ENCODE measurements at places on chromosomes 7 and 10.

- DNase-seq: peak; percentile 52
These were observed at the start of gene C10orf67 for GRCh38 chr10:23344241-23344841. Gene C10orf67 (minus strand): TSS chr10:23344797. CDS start chr10:23344774, 23 bp downstream.

DNA sequence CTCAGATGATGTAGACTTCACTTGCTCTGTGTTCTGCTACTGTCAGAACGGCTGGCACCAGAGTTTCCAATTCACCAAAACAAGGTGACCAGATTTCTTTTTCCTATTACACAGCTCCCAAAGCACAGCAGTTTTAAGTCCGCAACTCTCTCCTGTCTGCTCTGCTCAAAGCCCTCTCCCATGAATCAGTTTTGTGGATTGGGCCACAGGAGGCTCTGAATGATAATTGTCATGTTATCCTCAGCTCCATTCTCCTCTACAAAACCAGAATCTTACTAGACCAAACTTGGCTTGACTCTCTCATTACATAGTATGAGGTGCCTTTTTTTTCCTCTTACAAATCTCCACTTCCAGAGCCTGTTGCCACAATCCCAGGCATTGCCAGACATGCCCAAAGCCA, 223.5 kb downstream of the SNX13 start:
- DNase-seq: no peak

GRCh38 chr10:52378124-52378523, 64.0 kb downstream of the DKK1 start:
- no peak for DNase-seq

- DNase-seq: peak; percentile 57
These were observed 59.8 kb upstream of the ADAM12 start for GRCh38 chr10:126448091-126448490.

DNA sequence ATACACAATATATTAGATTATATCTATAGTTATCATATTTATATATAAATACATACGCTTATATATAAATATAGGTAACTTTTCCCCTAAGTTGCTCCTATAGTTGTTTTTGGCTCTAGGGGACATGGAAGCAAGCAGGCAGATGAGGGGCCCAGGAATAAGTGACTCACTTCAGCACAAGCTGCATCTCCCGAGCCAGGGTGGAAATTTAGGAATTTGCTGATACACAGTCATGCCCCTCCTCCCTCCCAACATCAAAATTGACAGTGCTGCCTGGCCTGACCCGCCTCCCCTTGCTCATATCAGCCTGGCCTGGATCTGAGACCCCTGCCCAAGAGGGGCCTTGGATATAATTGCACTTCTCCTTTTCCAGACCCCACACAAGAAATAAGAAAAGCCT, 33.8 kb downstream of the MKI67 start:
- no peak for DNase-seq

DNA sequence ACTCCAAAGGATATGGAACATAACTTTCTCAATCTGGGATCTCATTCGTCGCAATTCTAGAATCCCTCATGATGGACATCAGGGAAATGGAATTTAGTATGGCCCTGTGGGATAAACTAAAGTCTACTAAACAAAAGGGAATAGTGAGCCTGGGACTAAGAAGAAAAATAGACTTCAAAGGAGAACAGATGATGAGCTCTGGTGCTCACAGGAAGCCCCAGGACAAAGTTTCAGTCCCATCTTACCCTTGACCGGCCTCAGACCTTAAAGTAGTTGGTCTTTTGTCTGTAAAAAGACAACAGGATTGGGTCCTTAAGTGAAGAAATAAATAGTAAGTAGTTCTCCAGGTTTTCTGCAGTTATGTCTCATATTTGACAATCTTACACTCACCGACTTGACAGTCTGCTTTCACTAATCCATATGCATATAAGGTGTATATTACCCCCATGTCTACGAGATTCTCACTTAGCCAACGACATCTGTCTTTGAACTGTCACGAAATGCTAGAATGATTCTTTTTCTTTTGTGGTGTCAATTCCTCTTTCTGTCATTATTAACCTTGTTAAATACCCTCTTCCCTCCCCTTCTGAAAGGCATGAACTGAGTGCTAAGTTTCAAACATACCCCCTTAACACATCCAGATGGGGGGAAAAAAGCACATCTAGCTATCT, 10.9 kb upstream of the IKZF1 start:
- no peak for DNase-seq

DNA sequence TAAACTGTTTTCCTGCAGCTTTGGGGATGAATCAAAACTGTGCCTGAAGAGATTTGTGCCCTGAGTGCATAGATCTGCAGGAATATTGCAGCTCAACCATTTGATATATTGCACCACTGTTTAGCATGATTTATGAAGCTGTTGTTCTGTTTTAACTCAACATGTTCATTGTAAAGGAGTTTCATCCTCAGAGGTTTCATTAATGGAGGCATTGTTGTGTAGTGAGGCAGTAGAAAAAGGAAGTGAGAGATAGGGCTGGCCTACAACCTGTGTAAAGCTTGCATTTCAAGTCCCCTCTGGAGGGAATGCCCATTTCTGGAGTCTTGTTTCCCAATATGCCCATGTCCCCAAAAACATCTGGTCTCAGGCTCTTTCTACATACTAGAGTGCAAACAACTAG, 67.5 kb downstream of the DNAJC12 start:
- no peak for DNase-seq

GRCh38 chr10:115023715-115024114, 69.5 kb upstream of the ATRNL1 start:
- no peak for DNase-seq

- DNase-seq: no peak
These were observed 33.3 kb upstream of the MAT1A start for GRCh38 chr10:80322711-80323110.

DNA sequence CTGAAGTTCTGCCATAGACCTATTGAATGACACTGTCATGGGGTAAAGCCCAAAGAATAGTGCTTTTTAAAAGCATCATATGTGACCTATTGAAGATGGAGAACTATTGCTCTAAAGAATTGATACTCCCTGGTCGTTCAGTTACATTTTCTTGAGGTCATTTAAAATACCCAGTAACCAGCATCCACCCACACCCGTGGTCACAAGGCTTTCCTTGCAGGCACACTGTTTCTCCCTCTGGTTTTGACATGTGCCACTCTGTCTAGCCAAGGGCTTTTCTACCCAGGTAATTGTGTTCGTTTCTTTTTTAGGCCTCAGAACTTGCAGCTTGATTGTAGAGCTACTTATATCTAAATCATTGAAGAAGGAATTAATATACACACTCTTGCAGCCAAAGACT, 68.3 kb upstream of the LYZL2 start:
- DNase-seq: no peak

GRCh38 chr7:34236057-34236456, 330.7 kb downstream of the BMPER start:
- DNase-seq: no peak

GRCh38 chr7:138287549-138287948, 172.5 kb upstream of the TRIM24 start:
- DNase-seq: no peak

DNA sequence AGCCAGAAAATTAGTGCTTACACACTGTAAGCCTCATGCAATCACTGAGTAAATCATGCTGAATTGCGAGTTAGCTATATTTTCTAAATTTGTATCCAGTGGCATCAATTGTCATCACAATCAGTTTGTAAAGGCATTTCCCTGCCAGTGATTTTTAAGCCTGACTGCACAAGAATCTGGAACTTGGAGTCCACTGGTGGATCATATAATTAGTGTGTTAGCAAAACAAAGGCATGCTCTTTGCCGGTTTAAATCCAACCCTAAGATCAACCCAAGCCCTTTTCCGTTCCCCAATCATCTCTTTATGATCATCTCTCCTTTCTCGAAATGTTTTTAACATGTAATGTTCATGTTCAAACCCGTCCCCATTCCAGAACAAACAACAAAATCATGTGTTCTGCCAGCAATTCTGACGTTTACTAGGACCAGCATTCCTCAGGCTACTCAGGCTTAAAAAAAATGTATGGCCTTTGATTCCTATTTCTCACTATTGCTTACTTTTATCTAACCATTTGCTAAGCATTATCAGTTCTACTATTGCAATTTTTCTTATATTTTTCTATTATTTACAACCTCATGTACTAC, 649.2 kb downstream of the SORCS1 start:
- peak; percentile 59 for DNase-seq

DNA sequence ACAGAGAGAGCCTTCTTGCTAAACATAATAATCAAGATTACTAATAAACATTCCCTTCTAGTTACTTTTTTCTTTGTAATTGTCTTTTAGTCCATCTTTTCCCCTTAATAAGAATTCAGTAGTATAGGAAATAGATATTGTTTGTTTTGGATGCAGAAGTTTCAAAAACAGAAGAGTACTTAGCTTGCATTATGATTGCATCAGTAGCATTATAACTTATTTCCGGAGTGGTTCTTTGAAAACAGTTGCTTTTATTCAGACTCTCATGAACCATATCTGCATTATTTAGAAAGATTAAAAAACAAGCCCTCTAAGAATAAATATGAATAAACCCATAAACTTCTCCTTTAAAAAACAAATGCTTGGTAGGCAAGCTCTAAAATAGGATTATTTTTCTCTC, 34.0 kb upstream of the DKK1 start:
- DNase-seq: peak; percentile 67

DNA sequence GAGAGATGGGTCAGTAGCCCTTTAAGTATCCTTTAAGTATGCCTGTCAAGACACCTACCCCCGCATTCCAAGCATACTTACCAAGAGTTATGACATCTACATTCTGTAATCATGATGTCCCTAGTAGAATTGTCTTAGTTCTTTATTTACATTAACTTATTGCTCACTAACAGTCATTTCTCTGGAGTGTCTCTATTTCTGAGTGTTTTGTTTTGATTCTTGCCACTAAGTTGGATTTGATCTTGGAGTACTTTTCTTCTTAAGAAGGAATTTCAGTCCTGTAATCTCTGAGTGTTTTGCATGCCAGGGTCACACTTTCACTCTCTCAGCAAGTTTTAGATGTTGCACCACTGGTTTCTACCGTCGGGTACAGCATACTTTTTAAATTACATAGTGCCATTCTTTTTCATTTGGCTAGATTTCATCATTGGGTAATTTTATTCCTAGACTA, 1053.9 kb downstream of the KCNMA1 start:
- peak; percentile 93 for DNase-seq

GRCh38 chr7:19754521-19755116, 18.8 kb downstream of the TMEM196 start:
- peak; percentile 65 for DNase-seq

DNA sequence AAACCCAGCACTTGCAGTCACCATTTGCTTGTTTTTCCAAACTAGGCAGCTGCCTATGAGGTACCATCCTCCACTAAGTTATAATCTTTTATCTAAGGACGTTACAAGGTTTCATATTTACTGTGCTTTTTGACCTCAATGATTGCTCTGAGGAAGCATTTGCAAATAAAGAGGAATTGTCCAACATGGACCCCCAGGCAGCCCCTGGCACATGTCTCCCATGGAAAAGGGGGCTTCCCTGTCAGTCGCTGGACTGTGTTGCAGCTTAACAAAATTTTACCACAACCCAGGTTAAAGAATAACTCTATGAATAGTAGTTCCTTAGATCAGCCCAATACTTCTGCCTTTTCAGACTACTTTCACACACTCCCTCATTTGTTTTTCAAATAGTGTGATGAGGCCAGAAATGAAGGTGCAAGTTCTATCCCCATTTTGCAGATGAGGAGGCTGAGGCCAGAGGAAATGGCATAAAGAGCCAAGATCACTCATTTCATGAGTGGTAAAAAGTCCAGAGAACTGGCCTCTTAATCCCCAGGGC, 52.8 kb upstream of the ZPBP start:
- DNase-seq: no peak

- no peak for DNase-seq
These were observed 144.3 kb downstream of the FZD1 start for GRCh38 chr7:91408388-91409154.

DNA sequence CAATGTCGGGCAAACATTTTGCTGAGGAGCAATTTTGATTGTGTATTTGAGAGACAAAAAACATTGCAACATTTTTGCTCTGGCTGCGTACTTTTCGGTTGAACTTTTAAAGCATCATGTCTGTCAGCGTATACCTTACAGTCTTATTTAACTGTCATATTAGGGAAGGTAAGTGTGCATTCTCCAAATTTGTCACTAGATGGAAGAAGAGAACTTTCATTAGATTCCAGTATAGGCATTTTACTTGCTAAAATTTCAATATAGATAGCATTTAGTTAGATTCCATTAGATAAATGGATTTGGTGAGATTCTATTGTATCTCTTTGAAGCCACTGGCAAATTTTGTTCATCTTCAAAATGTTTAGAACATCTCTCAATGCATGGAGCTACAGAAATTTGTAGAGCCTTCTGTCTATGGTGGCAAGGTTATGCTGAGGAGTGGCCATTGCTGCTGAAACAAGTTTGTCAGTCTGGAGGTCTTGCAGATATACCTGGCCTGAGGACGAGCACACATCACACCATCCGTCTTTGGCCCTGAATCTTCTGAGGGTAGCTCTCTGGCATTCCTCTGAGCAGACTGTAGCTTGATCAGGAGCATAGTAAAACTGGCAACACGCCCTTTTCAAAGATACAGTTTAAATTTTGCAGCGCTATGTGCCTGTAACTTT, 437.5 kb upstream of the MBL2 start:
- DNase-seq: peak; percentile 5

GRCh38 chr10:46325021-46325420, 38.2 kb downstream of the ANTXRL start:
- DNase-seq: peak; percentile 39

GRCh38 chr10:29646960-29647461, 12.2 kb upstream of the SVIL start:
- peak; percentile 87 for DNase-seq

GRCh38 chr7:139431010-139431409, 52.5 kb downstream of the KLRG2 start:
- no peak for DNase-seq

GRCh38 chr7:94649450-94649849, 6.5 kb downstream of the SGCE start:
- no peak for DNase-seq

- peak; percentile 38 for DNase-seq
These were observed 4.3 kb downstream of the SLC29A3 start for GRCh38 chr10:71323407-71323806.

DNA sequence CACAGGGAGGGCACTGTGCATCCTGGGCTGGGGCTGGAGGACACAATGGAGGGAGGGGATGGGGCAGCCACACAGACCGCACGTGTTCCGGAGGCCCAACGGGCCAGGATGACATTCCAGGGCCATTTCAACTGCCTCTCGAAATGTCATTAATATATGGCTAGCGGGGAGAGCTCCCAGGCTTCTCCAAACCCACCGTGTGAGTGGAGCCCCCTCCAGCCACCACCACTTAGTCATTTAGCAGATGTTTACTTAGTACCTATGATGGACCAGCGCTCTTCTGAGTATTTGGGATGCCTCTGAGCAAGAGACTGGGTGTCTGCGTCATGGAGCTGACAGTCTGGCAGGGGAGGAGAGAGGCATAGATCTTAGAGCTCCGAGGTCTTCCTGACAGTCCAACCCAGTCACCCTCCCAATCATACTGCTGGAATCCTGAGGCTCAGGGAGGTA, 107.3 kb downstream of the ZMIZ1 start:
- DNase-seq: no peak

DNA sequence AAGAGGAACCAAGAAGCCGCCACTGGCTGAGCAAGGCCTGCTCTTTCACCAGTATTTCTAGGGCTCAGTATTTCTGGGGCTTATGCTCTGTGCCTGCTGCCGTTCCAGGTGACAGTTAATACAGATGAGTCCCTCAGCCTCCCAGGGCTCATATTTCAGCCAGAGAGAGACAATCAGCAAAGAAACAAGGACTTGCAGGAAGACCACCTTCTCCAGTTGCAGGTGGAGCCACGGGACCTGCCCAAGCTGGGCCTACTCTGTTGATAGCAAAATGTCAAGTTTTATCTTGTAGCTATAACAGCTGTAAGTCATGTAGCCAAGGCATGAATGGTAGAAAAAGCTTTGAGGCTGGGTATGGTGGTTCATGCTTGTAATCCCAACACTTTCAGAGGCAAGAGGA, 42.7 kb downstream of the NPTX2 start:
- DNase-seq: no peak

GRCh38 chr10:92849576-92850090, 1.3 kb downstream of the EXOC6 start:
- no peak for DNase-seq

Data from adipocyte (in vitro differentiated cells).